Breast epithelium (tissue), 4 donors: ENCODE measurements at places on chromosomes 2 and 18. TPM values are rescaled to one million over a fixed set of nuclear protein-coding genes. Genes with fewer than 3 reads are reported as not detected.

DNA sequence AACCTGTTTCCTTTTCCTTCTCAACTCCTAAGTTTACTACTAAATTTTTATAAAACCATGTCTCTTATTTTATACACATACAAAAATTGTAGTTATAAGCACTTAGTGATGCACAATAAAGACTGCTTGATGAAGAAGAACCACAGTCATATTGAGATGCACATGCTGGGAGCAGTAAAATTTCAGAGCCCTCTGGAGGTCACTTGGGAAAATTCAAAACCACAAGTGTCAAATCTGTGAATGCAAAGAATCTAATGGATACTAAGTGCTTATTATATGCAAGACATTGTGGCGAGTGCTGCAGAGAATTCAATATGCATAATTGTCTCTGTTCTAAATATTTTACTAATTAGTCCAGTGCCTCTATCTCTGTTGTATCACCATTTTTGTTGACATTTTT lies 180.5 kb downstream of the VWC2L start:
- no peaks in the 10 kb centered on the region for H3K4me1 ChIP-seq
- no peak overlapping the region for H3K27ac ChIP-seq
- no peak overlapping the region for H3K4me3 ChIP-seq
- DNase-seq = no peak
- no peaks in the 10 kb centered on the region for H3K36me3 ChIP-seq
- H3K27me3 ChIP-seq = no peaks in the 10 kb centered on the region

DNA sequence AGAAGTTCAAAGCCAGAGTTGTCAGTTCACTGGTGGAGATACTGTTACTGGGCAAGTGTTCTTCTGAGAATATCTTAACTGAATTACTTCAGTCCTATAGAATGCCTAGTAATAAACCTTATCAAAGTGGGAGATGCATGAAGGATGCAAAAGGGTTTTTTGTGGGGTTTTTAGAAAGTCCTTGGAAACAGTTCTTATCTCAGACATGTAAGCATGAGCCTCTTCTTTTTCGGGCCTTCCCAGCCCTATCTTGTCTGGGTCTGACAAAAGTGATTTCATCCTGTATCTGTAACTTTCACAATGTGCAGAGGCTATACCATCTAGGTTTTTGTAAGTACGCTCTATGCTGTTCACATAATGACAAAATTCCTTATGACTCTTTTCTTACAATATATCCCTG lies 255.5 kb downstream of the MYO3B start:
- H3K36me3 ChIP-seq = no peaks in the 10 kb centered on the region
- H3K27ac ChIP-seq = no peak overlapping the region
- H3K4me1 ChIP-seq = no peaks in the 10 kb centered on the region

- no peaks in the 10 kb centered on the region for H3K27me3 ChIP-seq
- H3K4me1 ChIP-seq = no peaks in the 10 kb centered on the region
- no peak overlapping the region for H3K4me3 ChIP-seq
- no peak for DNase-seq
- H3K36me3 ChIP-seq = no peaks in the 10 kb centered on the region
Measured at GRCh38 chr2:196277002-196277401, 105.6 kb upstream of the STK17B start.

DNA sequence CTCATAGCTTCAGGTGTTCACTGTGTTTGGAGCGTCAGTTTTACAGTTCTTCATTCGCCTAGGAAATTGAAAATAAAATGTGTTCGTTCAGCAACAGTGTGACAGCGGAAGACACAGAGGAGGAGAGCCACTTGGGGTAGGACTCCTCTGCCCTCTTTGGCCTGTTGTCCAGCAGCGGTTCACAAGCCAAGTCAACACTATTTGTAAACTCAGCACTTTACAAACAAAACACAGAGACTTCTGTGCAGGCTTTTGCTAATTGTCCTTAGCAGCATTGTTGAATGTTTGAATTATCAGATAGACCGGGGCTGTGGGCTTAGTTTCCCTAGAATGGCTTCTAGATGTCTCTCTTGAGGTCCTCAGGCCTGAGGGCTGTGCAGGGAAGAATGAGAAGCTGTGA lies 73.2 kb downstream of the TNFRSF11A start:
- no peaks in the 10 kb centered on the region for H3K4me1 ChIP-seq
- H3K4me3 ChIP-seq = no peak overlapping the region
- DNase-seq = no peak

DNA sequence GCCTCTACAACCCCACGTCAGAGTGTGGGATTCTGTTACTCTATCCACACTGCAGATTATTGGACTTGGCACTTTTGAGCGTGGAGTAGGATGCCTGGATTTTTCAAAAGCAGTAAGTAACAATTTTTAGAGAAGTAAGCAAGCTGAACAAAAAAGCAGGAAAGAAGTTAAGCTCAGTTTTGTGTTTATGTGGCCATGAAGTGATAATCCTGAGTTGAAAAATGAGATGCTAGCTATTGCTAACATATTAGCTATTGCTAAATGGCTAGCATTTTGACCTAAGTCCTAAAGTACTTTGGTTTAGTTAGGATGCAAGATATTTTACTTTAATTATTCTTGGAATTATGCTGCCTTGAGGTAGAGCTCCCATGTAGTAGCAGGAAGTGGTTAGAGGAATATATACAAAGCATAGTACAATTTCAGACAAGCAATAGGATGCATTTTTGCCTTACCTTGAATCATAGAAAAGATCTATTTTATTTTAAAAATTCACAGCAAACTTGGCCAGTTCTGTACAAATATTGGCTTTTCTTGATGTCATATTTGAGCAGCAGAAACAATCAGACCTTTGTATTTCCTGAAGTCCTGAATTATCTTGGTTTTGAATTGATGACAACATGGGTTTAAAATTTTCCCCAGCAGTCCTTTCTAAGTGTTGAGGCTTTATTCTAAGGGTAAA lies 74.6 kb downstream of the COX7A2L start:
- no peaks in the 10 kb centered on the region for H3K4me1 ChIP-seq
- H3K4me3 ChIP-seq = no peak overlapping the region
- no peaks in the 10 kb centered on the region for H3K27me3 ChIP-seq

DNA sequence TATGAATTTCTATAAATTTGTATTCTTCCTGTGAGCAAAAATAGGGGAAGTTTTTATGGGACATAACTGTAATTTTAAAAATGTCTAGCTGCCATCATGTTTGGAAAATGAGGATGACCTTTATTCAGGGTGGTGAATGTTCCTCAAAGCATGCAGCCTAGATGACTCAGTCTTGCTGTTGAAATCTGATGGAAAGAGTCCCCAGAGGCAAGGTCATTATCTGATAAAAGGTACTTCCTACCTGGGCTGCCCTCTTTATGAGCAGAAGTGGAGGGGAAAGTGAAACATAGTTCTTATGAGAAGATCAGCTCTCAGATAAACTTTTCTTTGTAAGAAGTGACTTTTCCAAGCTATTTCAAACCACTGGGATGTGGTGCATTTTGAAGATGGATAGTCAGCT lies 1144.7 kb upstream of the PIK3C3 start:
- no peak for DNase-seq
- H3K36me3 ChIP-seq = no peaks in the 10 kb centered on the region
- no peaks in the 10 kb centered on the region for H3K4me1 ChIP-seq
- no peak overlapping the region for H3K27ac ChIP-seq
- no peak overlapping the region for H3K4me3 ChIP-seq

CAPN14 gene
- 0.33 TPM for total RNA-seq

ACVR1C gene
- 5.9 TPM for total RNA-seq
